ENCODE measurements at places on chromosomes 6 and 20.
A peak's percentile ranks its signal among the peaks of the same experiment; 100 is the strongest.

DNA sequence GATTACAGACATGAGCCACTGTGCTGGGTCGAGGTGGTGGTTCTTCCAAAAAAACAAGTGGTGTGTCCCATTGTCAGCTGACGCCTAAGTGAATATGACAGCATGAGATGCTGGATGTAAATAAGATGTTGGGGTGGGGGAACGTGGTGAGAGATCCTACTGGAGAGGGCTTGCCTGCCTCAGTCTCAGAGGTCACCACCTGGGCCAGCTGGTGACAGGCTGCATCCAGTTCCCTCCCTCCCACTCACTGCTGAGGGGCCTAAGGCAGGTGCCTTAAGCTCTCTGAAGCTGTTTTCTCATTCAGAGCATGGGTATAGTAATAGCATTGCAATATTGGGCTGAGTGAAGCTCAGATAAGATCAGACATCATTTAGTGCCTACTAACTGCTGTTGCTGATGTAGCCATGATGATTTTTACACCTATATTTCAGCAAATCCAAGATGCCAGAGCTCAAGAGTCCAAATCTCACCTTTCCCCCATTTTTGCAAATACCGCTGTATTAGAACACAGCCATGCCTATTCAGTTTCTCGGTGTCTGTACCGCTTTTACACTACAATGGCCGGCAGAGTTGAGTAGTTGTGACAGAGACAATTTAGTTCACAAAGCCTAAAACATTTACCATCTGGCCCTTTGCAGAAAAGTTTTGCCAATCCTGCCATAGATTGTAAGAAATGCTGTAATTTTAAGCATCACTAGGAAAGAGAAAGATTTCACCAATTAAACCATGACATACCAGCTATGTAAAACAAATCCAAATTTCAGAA is 171.3 kb downstream of the ANKRD60 start:
- no peak for DNase-seq

GRCh38 chr20:17655865-17656479 is 26.1 kb downstream of the RRBP1 start:
- DNase-seq = no peak

DNA sequence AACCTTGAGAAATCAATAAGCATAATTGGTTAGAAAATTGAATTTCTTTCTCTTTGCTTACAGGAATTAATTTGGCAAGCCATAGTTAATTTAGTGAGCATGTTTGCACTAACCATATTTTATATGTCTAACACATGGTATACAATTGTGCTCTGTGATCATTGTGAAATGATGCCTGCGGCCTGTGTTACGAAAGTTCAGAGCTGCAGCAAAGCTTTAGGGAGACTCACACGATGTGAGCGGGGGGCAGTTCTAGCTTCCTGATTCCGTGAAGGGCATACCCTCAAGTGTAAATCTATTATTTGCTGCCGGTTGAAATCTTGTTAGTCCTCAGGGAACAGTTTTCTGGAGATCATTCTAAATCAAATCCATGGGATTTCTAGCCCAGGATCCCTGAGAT is 25.5 kb upstream of the ADTRP start:
- no peak for DNase-seq

GRCh38 chr6:31901953-31902643 is at the start of gene ZBTB12:
Gene ZBTB12 (minus strand): TSS chr6:31902086. CDS start chr6:31901305, 781 bp downstream.
- peak; percentile 94 for DNase-seq

- DNase-seq = no peak
Observed at GRCh38 chr6:91304521-91304920, 717.6 kb upstream of the MAP3K7 start.

GRCh38 chr6:136334465-136334846 is 44.8 kb upstream of the BCLAF1 start:
- no peak for DNase-seq

GRCh38 chr6:112310439-112311125 is 36.5 kb upstream of the RFPL4B start:
- DNase-seq = no peak

DNA sequence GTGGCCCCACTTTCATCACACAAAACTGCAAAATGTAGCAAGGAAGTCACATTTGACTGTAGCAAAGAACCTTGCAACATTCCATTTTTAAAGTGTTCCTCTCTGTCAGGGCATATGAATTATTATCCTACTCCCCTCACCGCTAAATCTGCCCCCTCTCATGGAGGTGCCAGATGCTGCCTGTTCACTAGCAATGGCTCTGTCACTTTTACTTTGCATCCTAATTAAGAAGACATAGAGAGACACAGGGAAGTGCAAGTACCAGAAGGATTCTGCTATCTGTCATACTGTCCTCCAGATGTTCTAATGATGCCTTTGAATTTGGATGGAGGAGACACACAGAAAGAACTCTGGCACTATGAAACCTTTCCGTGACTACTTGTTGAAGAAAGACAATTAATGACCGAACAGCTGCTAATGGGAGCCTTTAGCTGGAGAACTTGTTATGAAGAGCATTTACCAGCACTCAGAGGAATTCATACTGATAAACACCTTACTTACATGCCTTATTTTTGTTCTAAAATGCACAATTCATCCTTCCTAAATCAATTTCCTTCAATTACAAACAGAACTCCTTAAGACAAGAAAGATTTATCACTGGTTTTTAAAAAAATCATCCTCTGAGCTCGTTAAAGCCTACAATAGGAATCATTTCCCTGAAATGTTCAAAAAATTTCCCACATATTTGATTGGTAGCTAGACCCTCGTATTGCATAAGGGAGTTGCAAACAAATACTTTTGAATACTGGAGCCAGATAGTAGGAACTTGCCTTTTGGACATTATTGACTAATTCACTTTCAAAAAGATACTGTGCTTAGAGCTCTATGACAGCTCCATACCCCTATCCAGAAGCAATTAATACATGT is 292.6 kb downstream of the UBE3D start:
- DNase-seq = no peak
